CD4-positive, alpha-beta T cell treated with Interleukin-4 for 1 hour (primary cell): ENCODE measurements at places on chromosomes 4 and X.

GRCh38 chr4:55927803-55928437 lies 20.8 kb upstream of the CEP135 start:
- no peak for DNase-seq

GRCh38 chrX:14941301-14941700 lies 68.1 kb downstream of the MOSPD2 start:
- no peak for DNase-seq

GRCh38 chr4:39710098-39710896 lies 12.4 kb downstream of the UBE2K start:
- no peak for DNase-seq

DNA sequence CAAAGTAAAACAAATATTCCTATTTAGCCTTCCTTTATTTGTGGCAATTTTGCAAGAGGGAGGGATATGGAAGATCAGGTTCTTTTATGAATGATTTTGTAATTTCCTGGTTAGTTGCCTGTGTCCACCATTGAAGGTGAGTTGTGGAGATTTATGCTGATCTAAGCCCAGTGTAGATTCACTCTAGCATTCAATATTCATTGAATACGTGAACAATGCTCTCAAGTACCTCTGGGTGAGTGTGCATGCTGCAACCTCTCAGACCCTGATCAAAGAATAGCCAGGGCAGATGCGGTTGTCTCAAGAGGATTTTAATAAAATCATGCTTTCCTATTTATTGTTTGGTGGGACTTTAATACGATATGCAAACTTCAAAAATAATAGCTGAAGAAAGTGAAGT lies 628.4 kb downstream of the SPRY1 start:
- DNase-seq: no peak

DNA sequence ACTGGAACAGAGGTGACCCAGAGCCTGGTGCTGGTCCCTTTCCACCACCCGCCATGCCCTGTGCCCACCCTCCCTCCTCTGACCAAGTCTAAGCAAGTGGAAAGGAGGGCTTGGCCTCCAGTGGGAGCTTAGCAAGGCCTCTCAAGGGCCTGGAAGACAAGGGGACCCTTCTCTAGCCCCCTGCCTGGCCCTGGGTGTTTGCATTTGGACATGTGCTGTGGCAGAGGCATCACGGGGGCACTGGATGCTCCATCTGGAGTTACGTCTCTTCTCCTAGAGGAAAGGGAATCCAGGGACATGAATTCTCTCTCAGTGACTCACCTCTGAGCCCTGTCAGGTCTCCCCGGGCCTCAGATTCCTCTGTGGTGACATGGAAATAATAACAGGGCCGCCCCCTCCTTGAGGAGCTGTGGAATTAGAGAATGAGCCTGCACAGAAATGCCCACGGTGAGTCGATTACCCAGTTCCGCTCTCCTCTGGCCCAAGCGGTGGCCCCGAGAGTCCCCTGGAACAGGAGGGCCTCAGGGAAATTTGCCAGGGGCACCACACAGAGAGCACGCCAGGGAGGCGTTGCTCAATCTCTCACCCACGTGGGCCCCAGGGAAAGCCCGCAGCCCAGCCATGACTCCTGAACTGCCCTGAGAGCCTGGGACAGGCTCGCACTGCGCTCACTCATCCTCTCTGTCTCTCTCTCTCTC lies 189.6 kb downstream of the BCOR start:
- peak; percentile 48 for DNase-seq

- peak; percentile 41 for DNase-seq
These were observed 1.8 kb downstream of the AVPR2 start for GRCh38 chrX:153906126-153906917.

DNA sequence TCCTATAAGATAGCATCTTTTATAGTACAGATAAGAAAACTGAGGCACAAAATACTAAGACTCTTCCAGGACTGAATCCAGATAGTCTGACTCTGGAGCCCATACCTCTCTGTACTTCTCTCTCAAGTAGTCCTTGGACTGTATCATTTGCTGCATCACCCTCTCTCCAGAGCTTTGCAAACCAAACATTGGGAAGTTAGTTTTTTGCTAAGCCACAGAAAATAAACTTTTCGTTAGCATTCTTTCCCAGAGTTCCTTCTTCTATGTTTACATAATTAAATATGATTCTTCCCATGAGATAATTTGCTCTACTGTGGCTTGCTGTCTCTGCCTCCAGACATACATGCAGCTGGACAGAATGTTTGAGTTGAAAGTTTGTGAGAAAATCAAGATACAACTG lies 22.0 kb downstream of the PPEF2 start:
- no peak for DNase-seq

DNA sequence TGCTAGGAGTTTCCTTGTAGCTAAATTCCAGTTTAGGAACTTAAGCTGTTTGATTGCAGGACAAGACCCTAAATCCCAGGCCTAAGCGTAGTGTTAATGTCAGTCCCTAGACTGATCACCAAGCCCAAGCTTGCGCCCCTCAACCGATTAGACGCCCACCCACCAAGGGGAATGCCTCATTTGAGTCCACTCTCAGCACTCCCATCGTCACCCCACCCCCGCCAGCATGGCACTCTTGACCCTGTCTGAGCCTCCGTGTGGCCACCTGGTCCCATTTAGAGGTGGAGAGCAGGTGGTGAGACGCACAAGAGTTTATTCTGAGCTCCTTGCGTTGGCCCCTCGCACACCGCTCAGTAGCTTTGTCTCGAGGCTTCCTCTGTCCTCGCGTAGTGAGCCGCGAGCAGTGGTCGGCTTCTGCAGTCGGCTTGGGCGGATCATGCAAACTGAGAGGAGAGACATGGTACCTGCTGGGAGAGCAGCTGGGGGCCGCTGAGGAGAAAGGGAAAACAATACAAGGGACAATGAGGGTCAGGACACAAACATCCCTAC lies 48.5 kb upstream of the ZNF157 start:
- DNase-seq: no peak

- DNase-seq: no peak
These were observed 290.5 kb upstream of the EPHA5 start for GRCh38 chr4:65960751-65961150.

- peak; percentile 60 for DNase-seq
These were observed 1.5 kb downstream of the P2RY8 start for GRCh38 chrX:1535241-1536041.

- no peak for DNase-seq
These were observed 41.5 kb downstream of the F8 start for GRCh38 chrX:154981116-154981411.

- peak; percentile 87 for DNase-seq
These were observed 33.5 kb upstream of the CHRNA9 start for GRCh38 chr4:40301603-40302002.

GRCh38 chr4:127686658-127687057 lies 43.5 kb upstream of the SLC25A31 start:
- no peak for DNase-seq

GRCh38 chrX:2596045-2596444 lies 95.0 kb upstream of the CD99 start:
- no peak for DNase-seq

- no peak for DNase-seq
These were observed 154.2 kb upstream of the FAM9B start for GRCh38 chrX:9188117-9188516.

DNA sequence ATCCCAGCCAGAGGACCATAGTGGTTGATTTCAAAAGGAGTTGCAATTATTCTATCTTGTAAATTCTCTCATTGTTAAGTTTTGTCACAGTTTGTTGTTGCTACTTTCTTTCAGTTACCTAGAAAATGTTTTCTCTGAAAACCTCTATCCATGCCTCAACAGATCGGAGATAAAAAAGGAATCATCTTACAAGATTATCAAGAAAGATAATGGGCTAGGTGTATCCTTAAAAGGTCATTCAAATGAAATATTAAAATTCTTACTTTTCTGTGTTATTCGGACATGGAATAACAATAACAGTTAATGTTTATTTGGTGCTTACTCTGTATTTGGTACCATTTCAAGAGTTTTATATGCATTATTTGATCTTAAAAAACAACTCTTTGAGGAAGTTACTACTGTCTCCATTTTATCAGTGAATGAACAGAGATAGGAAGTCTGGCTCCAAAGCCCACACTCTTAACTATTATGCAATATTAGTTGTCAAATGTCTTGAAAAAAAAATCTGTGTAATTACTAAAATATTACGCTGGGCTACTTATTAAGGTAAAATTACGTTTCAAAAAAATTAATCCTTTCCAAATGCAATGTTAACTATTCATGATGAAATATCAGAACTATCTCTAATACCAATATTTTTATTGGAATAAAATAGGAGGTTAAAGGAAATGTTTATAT lies 97.5 kb downstream of the SNCA start:
- DNase-seq: no peak

- no peak for DNase-seq
These were observed 21.3 kb downstream of the ABCG2 start for GRCh38 chr4:88137112-88137511.

DNA sequence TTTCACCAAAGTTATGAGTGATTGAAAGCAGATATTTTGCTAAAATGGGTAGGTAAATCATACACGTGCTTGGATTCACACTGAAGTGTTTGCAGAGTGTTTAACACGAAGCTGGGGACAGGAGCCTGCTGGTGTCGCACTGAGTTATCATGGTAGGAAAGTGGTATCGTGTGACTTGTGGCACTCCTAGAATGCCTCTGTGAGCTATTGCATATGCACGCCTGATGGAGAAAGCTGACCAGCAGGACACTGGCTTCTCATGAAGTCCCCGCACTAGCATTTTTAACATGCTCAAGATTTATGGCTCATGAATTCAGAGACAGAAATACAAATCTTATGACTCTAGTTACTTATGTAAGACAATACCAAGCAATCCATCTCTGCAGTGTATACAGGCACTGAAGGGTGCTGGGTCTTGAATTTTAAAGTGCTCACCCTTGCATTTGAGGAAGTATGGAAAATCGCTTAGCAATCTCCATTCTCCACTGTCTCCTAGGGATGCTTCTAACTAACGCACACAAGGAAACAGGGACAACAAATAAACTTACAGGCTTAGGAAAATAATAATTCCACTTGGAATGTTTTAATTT lies 19.8 kb downstream of the VCX3B start:
- no peak for DNase-seq

- no peak for DNase-seq
These were observed 76.1 kb upstream of the STS start for GRCh38 chrX:7071390-7071789.

GRCh38 chr4:36243355-36244256 lies 708 bp downstream of the ARAP2 start:
- peak; percentile 55 for DNase-seq

GRCh38 chr4:15912236-15912635 lies 26.3 kb downstream of the FGFBP1 start:
- DNase-seq: no peak

- no peak for DNase-seq
These were observed 6.9 kb downstream of the CXCL6 start for GRCh38 chr4:73843369-73843768.

DNA sequence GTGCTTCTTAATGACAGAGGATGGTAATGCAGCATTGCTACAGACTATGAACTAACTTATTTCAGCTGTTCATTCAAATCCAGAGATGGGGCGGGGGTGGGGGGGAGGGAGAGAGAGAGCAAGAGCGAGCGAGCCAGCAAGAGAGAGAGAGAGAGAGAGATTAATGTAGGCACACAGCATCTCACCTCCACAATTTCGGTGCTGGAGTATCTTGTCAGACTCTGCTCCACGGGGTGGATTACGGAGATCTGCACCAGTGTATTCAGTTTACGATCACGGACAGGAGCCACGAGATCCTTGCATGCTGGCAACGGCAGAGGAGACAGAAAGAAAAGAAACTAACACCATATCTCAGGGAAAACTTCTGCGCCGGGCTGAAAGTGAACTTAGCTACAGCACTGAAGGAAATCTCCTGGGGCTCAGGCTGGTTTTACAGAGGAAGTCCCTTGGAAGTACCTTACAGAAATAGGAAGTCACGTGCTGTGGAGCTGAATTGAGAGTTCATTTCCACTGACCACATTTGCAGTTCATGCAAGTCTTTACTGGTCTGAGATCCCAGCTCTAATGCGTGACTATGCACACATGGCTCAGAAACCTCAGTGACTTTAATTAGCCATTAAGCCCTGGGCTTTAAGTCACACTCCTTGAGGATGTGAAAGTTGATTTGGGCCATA lies 440.9 kb downstream of the INPP4B start:
- peak; percentile 72 for DNase-seq

DNA sequence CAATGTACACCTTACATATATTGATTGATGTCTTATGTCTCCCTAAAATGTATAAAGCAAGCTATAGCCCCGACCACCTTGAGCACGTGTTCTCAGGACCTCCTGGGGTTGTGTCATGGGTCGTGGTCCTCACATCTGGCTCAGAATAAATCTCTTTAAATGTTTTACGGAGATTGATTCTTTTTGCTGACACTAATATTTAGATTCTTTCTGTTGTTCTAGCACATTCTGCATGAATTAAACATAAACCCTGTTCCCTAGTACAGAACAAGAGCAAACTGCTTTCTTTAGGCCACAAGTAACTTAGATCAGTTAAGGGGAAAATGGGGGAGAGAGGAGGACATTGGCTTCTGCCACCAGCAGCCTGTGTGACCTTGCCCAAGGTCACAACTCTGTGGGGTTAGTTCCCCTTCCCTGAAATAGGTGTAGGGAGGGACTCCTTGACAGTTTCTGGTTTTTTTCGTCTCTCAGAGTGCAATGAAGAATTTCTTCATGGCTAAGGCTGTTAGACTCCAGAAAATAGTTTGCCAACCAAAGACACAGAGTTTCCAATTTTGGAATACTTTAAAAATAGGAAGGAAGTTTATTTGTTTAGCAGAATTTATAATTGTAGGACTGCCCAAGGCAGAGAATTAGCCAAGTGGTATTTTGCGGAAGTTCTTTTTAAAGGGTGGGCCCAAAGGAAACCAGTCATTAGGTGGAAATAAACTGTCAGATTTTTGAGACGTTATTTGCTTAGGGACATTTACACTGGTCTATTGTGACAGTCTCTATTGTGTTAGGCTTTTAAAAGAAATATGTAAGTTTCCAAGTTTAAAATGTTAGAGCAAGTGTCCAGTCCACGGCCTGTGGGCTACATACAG lies 29.4 kb downstream of the PTTG2 start:
- DNase-seq: peak; percentile 5

DNA sequence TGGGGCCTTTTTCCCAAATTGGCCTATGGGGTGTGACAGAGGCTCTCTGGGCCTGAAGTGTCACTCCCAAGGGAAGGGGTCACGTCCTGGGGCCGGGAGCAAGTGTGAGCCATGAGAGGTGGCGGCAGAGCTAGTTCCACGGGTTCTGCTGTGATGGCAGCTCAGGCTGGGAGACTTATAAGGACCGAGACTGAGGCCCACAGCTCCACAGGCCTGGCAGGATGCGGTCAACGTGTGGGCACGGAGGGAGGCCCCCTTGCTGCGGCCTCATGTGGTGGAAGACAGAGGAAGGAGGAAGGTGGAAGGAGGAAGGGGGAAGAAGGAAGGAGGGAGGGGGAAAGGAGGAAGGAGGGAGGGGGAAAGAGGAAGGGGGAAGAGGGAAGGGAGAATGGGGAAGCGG lies 7.2 kb upstream of the CPLX1 start:
- DNase-seq: no peak

DNA sequence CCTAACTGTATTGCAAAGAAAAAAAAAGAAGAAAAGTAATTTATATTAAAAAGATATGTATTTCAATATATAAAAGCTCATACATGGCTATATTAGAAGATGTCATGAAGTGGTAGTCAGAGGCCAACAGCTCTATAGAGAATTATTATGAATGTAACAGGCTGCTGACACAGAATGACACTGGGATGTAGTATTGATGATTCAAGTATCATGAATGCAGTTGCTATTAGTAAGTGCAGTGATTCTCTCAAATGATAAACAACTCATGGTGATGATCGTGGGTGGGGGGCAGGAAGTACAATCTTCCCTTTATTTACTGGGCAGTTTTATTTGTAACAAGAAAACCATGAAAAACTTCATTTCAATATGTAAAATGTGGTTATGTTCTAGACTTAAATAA lies 124.6 kb downstream of the COL4A6 start:
- no peak for DNase-seq
